EL (cell line): ENCODE measurements at places on chromosomes 4 and X.

GRCh38 chrX:74291964-74292807 is 11.8 kb upstream of the ZCCHC13 start:
- peak; percentile 88 for DNase-seq

DNA sequence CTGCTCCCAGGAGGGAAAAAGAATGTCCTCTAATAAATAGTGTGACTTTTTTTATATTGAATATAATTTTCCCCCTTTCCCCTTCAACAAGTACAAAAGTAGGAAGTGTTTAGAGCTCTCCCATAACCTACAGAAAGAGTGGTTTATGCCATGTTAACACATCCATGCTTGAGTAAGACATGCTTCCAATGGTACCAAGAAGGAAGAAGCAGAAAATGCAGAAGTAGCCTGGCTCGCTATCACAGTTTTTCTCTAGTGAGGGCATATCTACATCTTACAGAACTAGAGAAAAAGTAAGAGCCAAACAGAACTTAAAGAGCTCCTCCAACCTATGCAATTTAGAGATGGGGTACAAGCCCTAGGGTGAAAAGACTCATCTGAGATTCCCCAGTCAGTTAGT is 82.5 kb downstream of the ARHGEF9 start:
- DNase-seq = no peak

GRCh38 chrX:103446665-103447302 is 70.4 kb downstream of the BEX3 start:
- DNase-seq = peak; percentile 31

DNA sequence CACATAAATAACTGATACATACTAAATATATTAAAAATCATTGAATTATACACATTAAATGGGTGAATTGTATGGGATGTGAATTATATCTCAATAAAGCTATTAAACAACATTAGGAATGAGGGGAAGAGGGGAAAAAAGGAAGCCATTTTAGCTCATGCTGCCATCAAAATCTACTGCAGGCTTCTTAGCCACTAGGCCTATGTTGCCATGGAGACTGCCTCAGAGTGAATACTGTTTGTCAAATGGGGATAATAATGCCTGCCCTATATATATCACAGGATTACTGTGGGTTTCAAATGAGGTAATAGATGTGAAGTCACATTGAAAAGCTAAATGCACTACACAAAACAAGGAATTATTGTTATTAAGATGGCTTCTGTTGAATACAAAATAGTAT is 21.2 kb downstream of the TMEM255A start:
- no peak for DNase-seq

GRCh38 chrX:149961572-149961971 is 23.3 kb upstream of the EOLA2 start:
- no peak for DNase-seq

GRCh38 chrX:71154641-71155040 is 10.0 kb downstream of the NLGN3 start:
- DNase-seq = no peak

DNA sequence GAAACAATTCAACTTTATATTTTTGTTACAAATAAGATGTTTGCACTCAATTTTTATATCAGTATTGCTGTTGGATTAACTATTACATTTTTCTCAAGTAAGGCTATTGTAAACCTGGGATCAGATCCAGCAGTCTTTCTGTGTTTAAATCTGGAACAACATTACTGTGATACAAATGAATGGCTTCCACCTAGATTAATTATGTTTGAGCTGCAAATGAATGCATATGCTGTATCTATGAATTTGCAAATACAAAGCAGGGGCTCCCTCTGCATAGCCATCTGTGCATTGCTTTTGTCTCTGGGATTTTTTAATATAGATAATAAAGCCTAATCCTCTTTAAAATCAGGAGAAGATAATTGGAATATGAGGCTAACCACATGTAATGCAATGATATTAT is 69.8 kb upstream of the NEIL3 start:
- DNase-seq = no peak

- no peak for DNase-seq
Measured at GRCh38 chr4:141376769-141377168, 156.1 kb downstream of the ZNF330 start.

- DNase-seq = peak; percentile 54
Measured at GRCh38 chrX:107766470-107767150, 9.0 kb downstream of the TSC22D3 start.

DNA sequence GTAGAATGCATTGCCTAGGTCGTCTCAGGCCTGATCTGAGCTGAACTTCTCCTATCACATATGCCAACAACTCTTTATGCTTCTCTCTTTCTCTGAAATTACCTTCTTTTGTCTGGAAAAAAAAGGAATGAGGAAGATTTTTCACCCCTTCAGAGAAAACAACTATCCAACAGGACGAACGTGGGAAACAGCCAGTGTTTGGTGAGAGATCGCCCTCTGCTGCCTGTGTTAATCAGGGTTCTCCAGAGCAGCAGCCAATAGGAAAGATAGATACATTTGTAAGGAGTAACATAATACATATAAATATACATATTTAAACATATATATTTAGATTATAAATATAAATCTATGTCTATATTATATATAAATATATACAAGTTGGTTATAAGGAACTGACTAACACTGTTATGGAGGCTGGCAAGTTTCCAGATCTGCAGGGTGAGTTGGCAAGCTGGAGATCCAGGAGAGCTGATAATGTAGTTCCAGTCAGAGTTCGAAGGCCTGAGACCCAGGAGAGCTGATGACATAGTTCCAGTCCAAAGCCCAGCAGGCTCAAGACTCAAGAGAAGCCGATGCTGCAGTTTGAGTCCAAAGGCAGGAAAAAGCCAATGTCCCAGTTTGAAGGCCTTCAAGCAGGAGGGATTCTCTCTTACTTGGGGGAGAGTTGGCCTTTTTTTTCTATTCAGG is 13.3 kb downstream of the CETN2 start:
- peak; percentile 31 for DNase-seq

DNA sequence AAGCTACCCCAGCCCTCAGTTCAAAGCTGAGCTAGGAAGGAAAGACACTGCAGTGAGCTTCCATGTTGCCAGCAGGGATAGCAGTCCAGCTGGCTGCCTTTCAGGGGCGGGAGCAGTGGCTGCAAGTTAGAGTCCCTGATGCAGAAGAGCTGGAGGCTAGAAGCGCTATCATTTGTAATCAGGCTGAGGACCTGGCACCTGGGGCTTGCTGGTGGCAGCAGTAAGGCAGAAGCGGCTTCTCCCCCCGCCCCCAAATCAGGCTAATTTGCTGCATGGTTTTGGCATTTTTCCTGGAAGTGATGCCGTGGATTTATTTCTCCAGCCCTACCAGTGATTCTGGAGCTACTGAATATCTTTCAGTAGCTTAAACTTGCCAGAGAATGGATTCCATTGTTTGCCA is 203.3 kb downstream of the CLCN4 start:
- DNase-seq = no peak

DNA sequence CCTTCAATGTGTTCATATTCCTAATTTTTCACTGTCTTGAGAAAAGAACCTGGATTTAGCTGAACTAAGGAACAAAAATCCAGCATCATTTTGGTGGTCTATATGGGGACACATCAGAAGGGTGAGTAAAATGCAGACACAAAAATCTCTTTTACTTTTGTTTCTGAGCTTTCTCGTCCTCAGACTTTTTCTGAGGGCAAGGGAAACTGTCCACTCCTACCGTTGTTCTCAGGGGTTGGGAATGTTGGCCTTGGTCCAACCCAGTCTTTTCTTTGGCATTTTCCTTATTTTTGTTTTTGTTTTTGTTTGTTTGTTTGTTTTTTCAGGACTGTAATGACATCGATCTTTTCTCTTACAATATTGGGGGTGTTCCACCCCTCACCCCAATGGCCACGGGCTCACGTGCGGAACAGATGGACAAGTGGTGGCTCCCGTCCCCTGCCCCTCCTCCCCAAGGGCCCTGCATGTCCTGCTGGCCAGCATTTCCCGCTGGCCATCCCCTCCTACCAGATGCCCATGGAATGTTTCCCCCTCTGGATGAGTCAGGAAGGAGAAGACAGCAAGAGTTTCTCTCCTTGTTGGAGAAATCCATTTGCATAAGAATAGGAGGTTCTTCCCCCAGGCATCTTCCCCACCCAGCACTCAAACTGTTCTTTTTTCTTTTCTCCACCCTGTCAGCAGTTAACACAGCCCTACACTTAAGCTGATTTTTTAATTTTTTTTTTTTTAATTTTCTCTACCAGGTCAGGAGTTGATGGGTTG is 305.4 kb upstream of the NDST4 start:
- DNase-seq = no peak

GRCh38 chr4:105057370-105058105 is 89.1 kb upstream of the TET2 start:
- DNase-seq = no peak

GRCh38 chr4:105135785-105136184 is 10.9 kb upstream of the TET2 start:
- peak; percentile 37 for DNase-seq

GRCh38 chrX:115030625-115031024 is 13.2 kb upstream of the IL13RA2 start:
- DNase-seq = no peak

GRCh38 chr4:147480891-147481576 is at the start of gene EDNRA:
TSS of gene EDNRA (plus strand) at chr4:147481097. CDS start at chr4:147485682, 4,585 bp downstream.
- DNase-seq = peak; percentile 65

DNA sequence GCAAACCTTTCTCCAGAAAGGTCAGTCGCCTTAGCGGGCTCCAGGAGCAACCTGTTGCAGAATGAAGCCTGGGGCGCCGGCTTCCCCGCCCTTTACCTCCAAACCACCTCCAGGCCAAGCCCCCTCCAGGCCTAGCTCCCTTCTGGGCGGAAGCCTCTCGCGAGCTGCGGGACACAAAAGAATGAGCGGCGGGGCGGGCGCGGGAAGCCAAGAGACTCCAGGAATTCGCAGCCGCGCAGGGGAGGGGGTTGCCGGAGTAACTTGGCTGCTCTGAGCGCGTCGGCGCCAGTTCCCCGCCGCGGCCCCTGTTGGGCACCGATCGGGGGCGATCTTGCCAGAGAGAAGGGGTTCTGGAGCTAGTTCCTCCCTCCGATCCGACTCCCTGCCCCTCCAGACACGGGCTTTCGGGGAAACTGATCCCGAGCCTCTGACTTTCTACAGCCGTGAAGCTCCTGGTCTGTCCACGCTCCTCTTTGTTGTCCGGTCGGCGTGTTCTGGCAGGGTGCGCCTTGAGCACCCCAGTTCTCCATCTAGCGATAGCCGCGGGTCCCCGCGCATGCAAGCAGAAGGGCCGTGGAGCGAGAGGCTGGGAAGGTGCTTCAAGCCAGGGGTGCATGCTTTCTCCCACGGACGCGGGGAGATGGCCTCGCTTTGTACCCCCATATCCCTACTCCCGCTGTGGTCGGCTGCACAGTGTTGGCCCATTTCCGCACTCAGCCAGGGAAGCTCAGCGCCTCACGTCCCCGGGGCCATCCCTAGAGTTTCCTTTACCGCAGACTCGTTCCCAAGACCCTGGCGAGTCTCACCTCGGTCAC is 1.2 kb downstream of the PROM1 start:
- peak; percentile 9 for DNase-seq

DNA sequence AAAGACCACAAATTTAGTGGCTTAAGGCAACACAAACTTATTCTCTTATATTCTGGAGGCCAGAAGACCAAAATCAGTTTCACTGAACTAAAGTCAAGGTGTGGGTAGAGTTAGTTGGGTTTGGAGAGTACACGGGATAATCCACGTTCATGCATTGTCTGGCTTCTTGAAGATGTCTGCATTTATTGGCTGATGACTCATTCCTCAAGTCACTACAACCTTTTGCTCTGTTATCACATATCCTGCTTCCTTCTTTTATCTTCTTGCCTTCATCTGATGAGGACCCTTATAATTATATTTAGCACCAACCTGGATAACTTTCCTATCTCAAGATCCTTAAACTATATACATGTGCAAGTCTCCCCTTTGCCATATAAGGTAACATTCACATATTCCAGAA is 590.0 kb downstream of the FSTL5 start:
- DNase-seq = no peak

- no peak for DNase-seq
Measured at GRCh38 chrX:8647176-8647575, 84.8 kb downstream of the ANOS1 start.

- no peak for DNase-seq
Measured at GRCh38 chr4:97367878-97368277, 775.4 kb downstream of the STPG2 start.

DNA sequence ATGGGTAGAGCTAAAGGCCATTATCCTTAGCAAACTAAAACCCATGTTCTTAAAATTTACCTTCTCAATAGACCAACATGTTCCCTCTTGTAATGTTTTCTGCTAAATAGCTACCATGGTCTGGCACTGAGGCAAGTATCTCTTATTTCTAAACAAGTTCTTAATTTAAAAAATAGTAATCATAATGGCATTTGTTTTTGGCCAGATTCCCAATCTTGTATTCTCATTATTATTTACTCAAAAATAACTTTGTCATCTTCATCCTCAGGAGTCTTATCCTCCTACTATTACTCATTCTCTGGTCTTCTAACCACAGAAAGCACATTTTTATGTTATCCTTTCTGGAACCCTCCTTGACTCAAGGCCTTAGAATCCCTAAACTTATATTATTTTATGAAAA is 931.2 kb downstream of the CCSER1 start:
- DNase-seq = no peak

DNA sequence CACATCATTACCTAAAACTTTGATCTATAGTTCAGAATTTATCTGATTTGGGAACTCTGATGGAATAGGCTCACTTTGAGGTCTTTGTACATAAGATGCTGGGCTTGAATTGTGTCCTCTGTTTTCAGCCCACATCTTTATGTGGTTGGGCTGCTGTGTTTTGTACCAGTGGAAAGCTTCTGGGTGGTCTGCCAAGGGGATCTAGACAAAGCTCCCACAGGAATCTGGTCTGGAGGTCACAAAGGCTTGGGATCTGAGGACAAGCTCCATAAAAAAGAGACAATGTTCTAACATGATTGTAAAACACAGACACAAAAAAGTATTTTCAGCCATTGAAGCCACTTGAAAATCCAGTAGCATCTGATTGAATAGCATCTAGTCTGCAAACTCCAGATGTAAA is 393.5 kb upstream of the PITX2 start:
- DNase-seq = no peak

DNA sequence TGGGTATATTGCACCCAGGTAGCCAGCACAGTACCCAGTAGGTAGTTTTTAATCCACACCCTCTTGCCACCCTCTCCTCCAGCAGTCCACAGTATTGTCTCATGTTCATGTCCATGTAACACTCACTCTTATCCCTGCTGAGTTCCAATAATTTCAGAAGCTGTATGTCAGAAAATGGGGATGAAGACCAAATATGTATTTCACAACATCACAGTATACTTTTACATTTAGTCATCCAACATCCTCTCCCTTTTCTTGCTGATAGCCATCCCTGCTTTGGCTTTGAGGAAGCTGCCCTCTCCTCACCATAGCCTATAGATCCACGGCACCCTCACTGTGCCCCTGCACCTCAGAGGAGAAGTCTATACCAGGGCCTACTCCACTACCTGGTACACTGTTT is 126.0 kb upstream of the LDB2 start:
- peak; percentile 52 for DNase-seq

GRCh38 chrX:109600237-109600651 is 24.7 kb downstream of the KCNE5 start:
- DNase-seq = peak; percentile 4

- no peak for DNase-seq
Measured at GRCh38 chrX:19446397-19446796, 68.9 kb downstream of the MAP3K15 start.

GRCh38 chr4:7240306-7240705 is 48.0 kb downstream of the SORCS2 start:
- no peak for DNase-seq
